ENCODE measurements at places on chromosomes 6 and 20.

- no peak for DNase-seq
These were observed 2.3 kb downstream of the HLA-DQB2 start for GRCh38 chr6:32761072-32761471.

DNA sequence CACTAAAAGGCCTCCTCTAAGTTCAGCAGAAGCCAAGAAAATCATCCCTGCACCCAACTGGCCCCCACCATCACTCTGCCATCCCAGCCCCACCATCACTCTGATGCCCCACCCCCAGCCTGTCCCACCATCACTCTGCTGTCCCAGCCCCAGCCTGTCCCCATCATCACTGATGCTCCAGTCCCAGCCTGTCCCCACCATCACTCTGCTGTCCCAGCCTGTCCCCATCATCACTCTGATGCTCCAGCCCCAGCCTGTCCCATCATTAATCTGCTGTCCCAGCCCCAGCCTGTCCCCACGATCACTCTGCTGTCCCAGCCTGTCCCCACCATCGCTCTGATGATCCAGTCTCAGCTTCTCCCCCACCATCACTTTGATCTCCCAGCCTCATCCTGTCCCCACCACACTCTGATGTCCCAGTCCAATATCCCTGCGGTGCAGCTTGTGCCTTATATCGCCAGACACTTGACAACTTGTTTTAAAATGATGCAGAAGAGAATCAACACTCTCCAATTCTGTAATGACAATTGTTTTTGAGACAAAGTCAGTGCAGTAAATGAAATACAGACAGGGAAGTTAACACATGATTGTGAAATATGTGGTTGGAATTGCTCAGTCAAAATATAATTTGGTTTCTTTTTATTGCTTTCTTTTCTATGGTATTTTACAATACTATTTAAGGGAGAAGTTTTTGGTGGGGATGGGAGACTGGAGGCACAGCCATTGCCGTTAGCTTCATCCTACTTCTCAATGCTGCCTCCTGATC lies 100.8 kb downstream of the TNFAIP3 start:
- no peak for DNase-seq

DNA sequence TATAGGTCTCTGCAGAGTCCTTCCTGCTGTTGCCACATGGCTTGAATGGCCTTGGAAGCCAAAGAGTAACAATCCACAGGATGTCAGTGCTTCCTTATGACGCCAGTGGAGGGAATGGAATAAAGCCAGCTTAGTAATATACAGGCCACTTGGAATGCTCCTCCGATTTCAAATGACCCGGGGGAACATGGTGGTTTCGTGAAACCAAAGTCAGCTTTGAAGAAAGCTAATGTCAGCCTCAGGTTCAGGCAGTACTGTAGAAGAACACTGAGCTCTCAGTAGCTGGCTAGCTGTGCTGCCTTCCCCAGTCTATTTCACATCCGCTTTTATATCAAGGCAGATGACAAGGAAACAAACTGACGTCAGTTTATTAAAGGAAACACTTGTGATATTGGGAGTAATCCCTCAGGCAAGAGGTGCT lies 189.1 kb downstream of the DTNBP1 start:
- DNase-seq: no peak

DNA sequence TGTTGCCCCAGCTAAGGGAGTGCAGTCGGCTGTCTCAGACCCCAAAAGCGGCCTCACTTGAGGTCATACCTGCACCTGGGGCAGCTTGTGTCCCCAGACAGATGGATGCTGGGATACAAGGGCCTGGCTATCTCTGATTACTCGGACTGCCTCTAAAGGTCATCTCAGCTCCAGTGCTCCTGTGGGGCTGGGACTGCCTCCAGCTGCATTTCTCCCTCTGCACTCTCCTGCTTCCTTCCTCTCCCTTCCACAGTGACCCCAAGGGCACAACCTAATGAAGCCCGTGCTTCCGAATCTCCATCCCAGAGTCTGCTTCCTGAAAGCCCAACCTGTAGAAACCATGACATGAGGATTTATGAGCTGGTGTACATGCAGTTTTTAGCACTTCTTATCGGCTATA lies 22.8 kb upstream of the OCSTAMP start:
- no peak for DNase-seq

DNA sequence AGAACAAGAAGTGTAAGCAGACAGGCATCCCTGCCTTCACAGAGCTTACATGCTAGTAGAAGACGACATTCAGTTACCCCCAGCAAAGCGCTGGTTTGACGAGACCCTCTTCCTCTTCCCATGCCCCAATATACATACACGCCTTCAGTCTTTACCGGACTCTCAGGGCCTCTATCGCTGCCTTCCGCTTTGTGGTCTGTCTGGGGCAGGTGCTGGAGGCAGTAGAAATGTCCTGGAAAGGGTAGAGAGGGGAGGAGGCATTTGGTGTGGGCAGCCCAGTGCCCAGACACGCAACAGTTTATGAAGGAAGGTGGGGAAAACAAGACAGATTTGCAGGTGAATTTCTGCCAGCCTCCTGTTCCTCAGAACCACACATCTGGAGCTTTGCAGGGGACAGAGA lies 6.0 kb downstream of the SMPD2 start:
- no peak for DNase-seq

- no peak for DNase-seq
These were observed 92.8 kb upstream of the MLN start for GRCh38 chr6:33896391-33897188.

- DNase-seq: no peak
These were observed 533 bp downstream of the OSTM1 start for GRCh38 chr6:108074057-108074358.

Measured in progenitor cell of endocrine pancreas (in vitro differentiated cells).